ENCODE measurements at places on chromosomes 12 and 14. TPM values are rescaled to one million over a fixed set of nuclear protein-coding genes. Genes with fewer than 3 reads are reported as not detected.

The CDK4 gene
- total RNA-seq = 189 TPM

The RNU4-1 gene
- total RNA-seq = 4,718 TPM

The RNF34 gene
- 88.1 TPM for total RNA-seq

The UNC119B gene
- total RNA-seq = 23.3 TPM

The TPPP2 gene
- total RNA-seq = not detected

The MOK gene
- 1.7 TPM for total RNA-seq

The REM2 gene
- 0.66 TPM for total RNA-seq

The NKX2-1 gene
- total RNA-seq = not detected

The YBX3 gene
- total RNA-seq = 234 TPM

The PPFIA2 gene
- total RNA-seq = not detected
